ENCODE measurements at places on chromosomes 4 and X. TPM values are rescaled to one million over a fixed set of nuclear protein-coding genes. Genes with fewer than 3 reads are reported as not detected.

DNA sequence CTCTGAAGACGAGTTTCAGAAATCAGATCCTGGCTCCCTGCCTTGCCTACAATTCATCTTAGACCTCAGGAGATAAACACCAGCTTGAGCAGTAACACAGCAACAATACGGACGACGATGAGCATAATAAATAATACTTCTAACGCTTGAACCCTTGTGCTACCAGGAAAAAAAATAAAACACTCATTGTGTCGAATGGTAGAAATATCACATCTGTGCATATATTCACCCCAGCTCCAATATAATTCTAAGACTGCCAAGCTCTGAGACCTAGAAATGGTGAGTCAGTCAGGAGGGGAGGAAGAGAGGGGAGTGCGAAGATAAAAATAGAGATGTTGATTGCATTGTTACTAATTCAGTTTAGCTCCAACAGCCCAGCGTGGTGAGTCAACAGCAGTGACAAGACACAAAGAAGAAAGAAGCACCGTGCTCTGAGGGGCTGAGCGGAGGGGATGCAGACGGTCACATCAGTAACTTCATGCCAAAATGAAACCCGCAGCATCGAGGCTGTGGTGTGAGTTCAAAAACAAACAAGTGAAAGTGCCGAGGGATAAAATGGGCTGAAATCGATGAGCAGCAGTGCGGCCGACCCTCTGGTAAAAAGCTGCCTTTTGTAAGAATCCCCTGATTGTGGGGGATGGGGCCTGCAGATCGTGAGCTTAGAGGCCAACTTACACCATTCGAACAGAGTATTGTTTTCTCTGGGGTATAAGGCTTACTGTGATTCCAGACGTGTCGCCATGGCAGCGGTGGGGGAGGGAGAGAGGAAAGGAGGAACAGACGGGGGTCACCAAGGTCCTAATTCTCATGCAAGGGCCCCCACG, 150.4 kb downstream of the MGST2 start:
- peak; percentile 86 for DNase-seq

- no peak for DNase-seq
Measured at GRCh38 chrX:78754917-78755316, 7.4 kb downstream of the LPAR4 start.

- no peak for DNase-seq
Measured at GRCh38 chr4:81522711-81523110, 51.0 kb upstream of the RASGEF1B start.

GRCh38 chrX:9767375-9767774, 1.7 kb upstream of the GPR143 start:
- DNase-seq: no peak

DNA sequence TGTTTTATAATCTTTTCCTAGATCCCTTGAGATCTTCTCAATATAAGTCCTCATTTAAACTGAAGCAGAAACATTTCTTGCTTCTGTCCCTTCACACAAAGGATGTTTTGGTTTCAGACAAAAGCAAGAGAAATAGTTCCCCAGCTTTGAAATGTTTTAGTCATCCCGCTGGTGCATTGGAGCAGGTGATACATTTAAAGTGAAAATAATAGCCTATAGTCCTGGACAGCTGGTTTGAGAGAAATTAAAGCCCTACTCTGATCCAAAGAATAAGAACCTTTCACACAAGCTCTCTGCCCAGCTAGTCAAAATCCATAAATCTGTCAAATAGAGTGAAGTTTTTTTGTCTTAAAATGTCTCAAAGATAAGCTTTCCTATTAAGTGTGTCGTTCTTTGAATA, 79.4 kb downstream of the LUZP4 start:
- no peak for DNase-seq

- no peak for DNase-seq
Measured at GRCh38 chr4:159337041-159337440, 234.2 kb downstream of the RAPGEF2 start.

GRCh38 chr4:116878280-116878679, 207.1 kb downstream of the TRAM1L1 start:
- DNase-seq: no peak

DNA sequence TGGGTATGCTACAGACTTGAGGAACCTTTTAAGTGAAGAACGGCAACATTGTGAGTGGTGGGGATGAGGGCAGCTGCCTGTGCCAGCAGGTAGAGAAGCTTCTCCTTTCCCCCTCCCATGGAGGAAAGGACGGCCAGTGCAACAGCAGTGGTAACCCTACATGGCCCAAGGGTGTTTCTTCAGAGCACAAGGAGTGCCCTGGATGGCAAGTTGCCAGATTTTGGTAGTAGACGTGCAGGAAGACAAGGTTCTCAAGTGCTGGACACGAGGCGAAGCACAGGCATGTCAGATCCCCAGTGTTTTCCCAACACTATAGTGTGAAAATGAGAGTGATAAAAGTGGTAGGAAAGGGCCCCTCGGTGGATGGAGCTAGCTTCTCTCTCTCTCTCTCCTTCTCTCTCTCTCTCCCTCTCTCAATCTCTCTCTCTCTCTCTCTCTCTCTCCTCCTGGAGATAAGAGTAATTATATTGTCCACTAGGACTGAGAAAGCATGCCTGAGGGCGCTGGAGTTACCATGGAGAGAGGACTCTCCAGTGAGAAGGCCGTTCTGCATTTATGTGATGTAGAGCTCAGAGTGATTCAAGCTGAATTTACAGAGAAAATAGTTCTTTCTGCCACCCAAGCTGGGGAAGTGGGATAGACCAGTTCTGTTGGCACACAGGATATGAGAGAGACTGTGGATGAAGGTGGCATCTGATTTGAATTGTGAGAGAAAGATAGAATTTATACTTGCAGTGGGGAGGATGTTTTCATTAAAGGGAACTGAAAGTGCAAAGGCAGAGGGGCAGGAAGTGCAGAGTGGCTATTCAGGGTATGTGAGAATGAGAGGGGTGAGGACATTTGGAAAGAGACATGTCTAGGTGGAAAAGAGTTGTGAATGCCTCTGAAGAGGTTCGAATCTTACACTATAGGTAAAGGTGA, 25.7 kb upstream of the TRPC3 start:
- peak; percentile 44 for DNase-seq

GRCh38 chr4:19348746-19349145, 903.0 kb upstream of the SLIT2 start:
- DNase-seq: no peak

Gene PRRG3
- total RNA-seq: not detected

Gene RTL3
- total RNA-seq: 1.4 TPM

Measured in RPMI7951 (cell line).